ENCODE measurements at places on chromosomes 1 and 21. TPM values are rescaled to one million over a fixed set of nuclear protein-coding genes. Genes with fewer than 3 reads are reported as not detected.

ACTRT2 gene
- not detected for total RNA-seq

STUM gene
- not detected for total RNA-seq

KRTAP21-2 gene
- total RNA-seq, result not detected

GNG4 gene
- total RNA-seq, result 2.3 TPM

VWA1 gene
- total RNA-seq, result 0.97 TPM

AADACL4 gene
- not detected for total RNA-seq

SHE gene
- total RNA-seq, result not detected

DNAJC6 gene
- total RNA-seq, result 2.1 TPM

DENND2D gene
- total RNA-seq, result 208 TPM

ANGPTL3 gene
- total RNA-seq, result not detected

NR1I3 gene
- total RNA-seq, result not detected

C2CD4D gene
- total RNA-seq, result 1.3 TPM

S100A4 gene
- 109 TPM for total RNA-seq

TNFRSF1B gene
- total RNA-seq, result 191 TPM

TTC22 gene
- total RNA-seq, result 3.3 TPM

PKP1 gene
- not detected for total RNA-seq

MNDA gene
- total RNA-seq, result not detected

TMIGD3 gene
- not detected for total RNA-seq

PADI2 gene
- not detected for total RNA-seq

XKR8 gene
- total RNA-seq, result 3.6 TPM

PRAMEF7 gene
- total RNA-seq, result not detected

BEST4 gene
- total RNA-seq, result 0.87 TPM

TCHH gene
- not detected for total RNA-seq

TMEM52 gene
- 2.1 TPM for total RNA-seq

HDGF gene
- 232 TPM for total RNA-seq

FAM151A gene
- total RNA-seq, result not detected
